ENCODE measurements at places on chromosomes 12 and 14. TPM values are rescaled to one million over a fixed set of nuclear protein-coding genes. Genes with fewer than 3 reads are reported as not detected.

Gene TAS2R42
- polyA plus RNA-seq, result not detected

Gene AKT1
- 146 TPM for polyA plus RNA-seq

- no peaks in the 10 kb centered on the region for H3K4me1 ChIP-seq
- no peak for DNase-seq
- no peak overlapping the region for H3K4me3 ChIP-seq
- H3K27me3 ChIP-seq, result no peaks in the 10 kb centered on the region
- H3K27ac ChIP-seq, result no peak overlapping the region
These were observed 130.0 kb downstream of the MSRB3 start for GRCh38 chr12:65408441-65408840.

- H3K4me1 ChIP-seq, result peaks cover 6% of the 10 kb centered on the region
- H3K36me3 ChIP-seq, result no peaks in the 10 kb centered on the region
- no peak for DNase-seq
- no peaks in the 10 kb centered on the region for H3K27me3 ChIP-seq
- no peak overlapping the region for H3K4me3 ChIP-seq
- H3K27ac ChIP-seq, result no peak overlapping the region
These were observed 47.4 kb upstream of the ELK3 start for GRCh38 chr12:96146747-96147146.
